ENCODE measurements at places on chromosomes 3 and 15.

GRCh38 chr3:63290686-63291085 lies 12.6 kb downstream of the SYNPR start:
- DNase-seq: no peak

- DNase-seq: no peak
Measured at GRCh38 chr3:45145681-45146614, at the start of gene CDCP1. CDCP1 (minus strand) TSS chr3:45146378; CDS start chr3:45146287, 91 bp downstream.

DNA sequence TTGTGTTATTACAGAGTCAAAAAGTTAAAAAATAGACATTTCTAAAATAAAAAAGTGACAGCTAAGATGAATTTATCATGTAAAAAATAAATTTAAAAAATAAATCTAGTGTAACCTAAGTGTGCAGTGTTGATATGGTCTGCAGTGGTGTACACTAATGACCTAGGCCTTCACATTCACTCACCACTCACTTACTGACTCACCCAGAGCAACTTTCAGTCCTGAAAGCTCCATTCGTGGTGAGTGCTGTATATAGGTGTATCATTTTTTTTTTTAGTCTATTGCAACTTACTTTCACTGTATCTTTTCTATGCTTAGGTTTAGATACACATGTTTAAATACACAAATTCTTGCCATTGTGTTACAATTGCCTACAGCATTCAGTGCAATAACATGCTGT lies 459.4 kb upstream of the ROBO1 start:
- DNase-seq: no peak

GRCh38 chr3:154210986-154211385 lies 89.8 kb downstream of the ARHGEF26 start:
- no peak for DNase-seq

- DNase-seq: peak; percentile 16
Measured at GRCh38 chr3:151171145-151171757, 31.8 kb downstream of the GPR171 start.

- no peak for DNase-seq
Measured at GRCh38 chr3:14645453-14645852, 6.1 kb upstream of the CCDC174 start.

- peak; percentile 30 for DNase-seq
Measured at GRCh38 chr3:149726716-149727407, 25.4 kb downstream of the COMMD2 start.

DNA sequence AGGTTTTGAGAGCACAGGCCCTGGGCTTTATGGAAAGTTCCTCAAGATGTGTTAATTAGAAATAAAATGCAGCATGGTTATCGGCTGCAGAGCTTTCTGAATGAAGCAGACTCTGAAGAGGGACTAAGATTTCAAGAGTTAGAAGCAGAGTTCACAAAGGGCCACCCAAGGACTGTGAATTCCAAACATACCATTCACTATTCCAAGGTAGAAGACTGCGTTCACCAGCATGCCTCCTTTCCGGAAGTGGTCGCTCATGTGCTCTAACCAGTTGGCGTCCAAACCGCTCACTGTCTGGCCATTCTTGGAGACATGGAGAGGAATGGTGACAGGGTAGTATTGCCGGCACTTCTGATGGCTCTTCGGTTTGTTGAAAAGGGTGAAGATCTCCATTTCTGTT lies 104.9 kb downstream of the OXNAD1 start:
- DNase-seq: no peak

GRCh38 chr15:77634266-77634962 lies 1.7 kb upstream of the LINGO1 start:
- peak; percentile 18 for DNase-seq

GRCh38 chr3:53617893-53618523 lies 123.6 kb downstream of the CACNA1D start:
- DNase-seq: no peak

GRCh38 chr15:67175643-67176071 lies 78.8 kb downstream of the AAGAB start:
- DNase-seq: no peak

DNA sequence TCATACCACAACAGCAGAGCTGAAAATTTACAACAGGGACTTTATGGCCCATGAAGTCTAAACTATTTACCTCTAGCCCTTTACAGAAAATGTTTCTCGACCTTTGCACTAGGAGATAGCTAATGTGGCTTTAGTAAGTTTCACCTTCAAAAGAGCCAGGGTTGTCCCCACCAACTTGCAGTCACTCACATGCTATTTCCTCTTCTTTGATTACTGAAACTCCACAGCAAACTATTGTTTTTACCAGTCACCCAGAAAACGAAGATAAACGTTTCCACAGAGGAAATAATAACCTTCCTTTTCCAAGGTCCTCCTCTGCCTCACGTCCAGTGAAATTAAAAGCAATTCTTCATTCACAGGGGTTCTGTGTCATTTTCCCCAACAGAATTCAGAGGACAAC lies 48.2 kb downstream of the WWTR1 start:
- peak; percentile 56 for DNase-seq

DNA sequence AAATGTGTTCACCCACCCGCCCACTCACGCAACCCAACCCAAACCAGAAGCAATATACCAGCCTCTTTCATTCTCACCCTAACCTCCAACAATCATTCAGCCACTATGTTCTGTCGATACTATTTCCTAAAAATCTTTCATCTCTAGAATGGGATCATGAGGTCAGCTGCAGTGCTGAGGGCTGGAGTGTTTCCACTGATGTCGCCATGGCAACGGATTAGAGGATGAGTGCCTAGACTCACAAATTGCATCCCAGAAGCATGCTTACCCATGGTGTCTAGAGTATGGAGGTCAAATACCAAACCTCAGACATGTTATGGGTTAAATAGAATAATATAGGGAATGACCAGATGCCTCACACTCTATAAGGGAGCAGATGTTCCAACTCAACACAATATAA lies 138.5 kb downstream of the GABRB3 start:
- no peak for DNase-seq

DNA sequence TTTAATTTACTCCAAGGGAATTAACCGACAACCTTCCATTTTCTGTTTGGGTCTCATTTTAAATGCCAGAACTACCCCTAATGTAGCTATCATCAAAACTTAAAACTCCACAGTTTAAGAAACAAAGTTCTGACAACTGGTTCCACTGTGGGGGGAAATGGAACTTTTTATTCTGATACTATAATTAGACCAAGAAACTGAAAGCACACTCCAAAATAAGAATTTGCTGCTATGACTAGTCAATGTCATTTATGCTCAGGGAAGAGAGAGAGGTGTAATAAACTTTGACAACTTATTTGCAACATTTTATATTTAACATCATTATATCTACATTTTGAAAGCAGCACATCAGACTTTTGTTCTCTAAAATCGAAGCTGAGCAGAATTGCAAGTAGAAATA lies 169.2 kb downstream of the ANXA2 start:
- DNase-seq: no peak

- no peak for DNase-seq
Measured at GRCh38 chr3:173618703-173619102, 221.2 kb downstream of the NLGN1 start.

DNA sequence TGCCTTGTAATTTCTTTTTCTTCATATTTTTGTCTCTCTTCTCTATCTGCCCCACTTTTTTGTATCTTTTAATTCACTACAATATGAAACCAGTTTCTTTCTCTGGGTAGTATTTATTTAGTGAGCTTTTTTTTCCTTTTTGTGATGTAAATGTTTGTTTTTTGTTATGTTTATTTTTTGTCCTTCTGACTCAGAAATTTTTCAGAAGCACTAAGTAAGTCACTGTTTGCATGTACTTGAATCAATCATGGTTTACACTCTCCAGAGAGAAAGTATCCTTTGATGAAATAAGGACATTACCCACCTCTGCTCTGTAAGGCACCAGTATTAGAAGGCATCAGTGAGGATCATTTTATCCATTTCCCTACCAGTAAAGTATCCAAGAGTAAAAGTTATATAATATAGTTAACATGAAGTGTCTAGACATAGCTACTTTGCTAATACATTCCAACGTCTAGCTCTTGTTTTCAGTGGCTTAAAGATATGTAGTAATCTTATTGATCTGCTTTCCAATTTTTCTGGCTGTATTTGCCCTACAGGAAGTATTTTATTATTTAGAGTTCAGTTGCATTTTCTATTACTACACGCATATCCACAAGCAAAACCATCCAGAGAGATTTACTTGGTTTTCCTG lies 25.4 kb downstream of the FILIP1L start:
- no peak for DNase-seq

DNA sequence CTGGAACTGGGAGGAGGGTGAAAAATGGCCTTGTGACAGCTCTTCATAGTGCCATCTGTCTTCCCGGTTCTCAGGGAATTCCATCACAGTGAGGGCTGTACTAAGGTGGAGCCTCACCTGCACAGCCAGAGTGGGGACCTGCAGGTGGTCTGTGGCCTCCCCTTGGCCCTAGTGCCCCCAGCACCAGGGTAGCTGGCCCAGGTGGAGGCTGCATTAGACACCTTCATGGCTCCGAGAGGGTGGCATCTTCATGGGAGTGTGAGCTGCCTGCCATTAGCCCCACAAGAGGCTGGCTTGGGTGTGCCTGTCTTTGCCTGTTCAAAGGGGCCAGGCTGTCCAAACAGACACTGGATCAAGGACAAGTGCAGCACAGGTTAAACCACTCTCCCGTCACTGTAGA lies 95.5 kb upstream of the PRR23E start:
- no peak for DNase-seq

- DNase-seq: no peak
Measured at GRCh38 chr3:100159331-100160153, 45.2 kb upstream of the FILIP1L start.

- no peak for DNase-seq
Measured at GRCh38 chr3:99837715-99838114, 20.1 kb downstream of the CMSS1 start.

DNA sequence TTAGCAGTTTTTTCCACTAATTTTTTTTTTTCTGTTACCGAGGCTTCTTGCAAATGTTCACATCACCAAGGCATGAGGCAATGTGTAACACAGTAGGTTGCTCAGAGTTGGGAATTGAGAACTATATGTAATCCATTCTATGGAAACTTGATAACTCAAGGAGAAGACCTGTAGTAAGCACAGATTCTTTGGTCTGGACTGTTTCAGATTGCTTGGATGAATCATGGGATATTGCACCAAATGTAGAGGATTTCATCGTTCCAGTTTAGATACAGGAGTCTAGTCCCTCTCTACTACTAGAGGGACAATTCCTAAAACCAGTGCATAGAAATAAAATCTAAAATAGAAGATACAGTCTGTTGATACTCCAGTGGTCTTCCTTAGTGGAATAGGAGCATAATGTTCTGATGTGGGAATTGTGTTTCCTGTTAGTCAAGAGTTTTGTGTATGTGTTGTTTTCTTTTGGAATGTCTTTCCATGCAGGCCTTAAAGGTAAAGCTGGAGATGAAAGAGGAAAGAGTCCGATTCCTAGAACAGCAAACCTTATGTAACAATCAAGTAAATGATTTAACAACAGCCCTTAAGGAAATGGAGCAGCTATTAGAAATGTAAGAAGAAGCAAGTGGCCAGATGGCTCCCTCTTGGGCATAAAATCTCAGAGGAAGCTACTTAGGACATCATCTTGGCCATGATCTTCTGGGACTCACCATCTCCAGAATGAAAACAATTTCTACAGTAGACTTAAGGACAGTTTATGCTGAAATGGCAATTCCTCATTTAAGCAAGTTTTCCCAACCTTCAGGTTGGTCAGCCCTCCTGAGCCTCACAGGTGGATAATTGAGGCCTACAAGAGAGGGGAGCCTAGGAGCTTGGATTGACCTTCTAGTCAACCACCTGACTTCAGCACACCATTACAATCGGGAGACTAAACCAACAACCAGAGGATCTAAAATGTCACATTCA lies 10.7 kb downstream of the KNSTRN start:
- DNase-seq: no peak

- DNase-seq: no peak
Measured at GRCh38 chr3:174346571-174346970, 512.6 kb upstream of the NAALADL2 start.

DNA sequence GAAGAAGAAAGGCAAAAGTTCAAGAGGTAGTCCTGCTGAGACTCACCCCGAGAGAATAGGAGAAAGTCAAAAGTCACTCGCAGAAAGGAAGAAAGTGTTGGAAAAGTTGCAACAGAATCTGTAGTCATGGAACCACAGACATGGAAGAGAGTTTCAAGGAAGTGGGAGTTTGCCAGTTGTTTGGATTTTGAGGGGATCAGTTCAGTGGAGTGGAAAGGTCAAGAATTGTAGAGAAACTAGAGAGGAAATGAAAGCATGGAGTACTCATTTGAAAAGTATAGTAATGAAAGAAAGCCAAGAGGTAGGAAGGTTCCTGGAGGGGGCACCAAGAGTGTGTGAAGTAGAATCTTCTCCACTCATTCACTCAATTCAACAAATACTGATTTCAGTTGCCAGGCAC lies 34.7 kb downstream of the SPTSSB start:
- no peak for DNase-seq

GRCh38 chr3:85801955-85802354 lies 843.2 kb downstream of the CADM2 start:
- no peak for DNase-seq

DNA sequence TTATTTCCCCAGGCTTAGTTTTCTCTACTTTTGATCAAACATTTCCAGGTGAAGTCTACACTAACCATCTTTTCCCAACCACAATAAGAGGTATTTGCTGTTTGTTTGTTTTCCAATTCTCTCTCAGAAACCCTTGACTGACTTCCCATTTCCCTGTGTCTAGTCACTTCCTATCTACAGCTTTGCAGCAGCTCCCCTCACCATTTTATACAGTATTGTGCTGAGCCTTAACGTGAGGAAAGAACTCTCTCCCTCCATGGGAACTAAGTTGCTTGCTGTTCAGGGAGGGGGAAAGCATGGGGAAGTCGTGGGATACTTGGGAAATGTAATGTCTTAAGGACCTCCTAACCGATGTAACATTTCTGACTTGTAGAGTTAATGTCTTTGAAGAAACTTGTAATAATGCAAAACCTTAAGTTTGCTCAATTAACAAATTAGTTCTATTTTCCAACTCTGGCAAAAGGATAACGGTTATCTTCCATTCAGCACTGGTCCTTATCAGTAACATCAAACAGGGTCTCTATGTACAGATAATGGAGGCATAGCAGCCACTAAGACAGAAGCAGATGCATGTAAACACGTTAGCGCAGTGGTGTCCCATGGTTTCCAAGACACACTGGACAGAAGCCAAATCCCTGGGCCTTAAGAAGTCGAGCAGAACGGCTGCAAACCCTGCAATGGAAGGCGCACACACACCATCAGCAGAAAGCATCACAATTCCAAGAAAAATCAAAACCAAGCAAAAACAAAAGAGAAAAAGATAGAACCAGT lies 39.7 kb downstream of the NPTN start:
- no peak for DNase-seq

GRCh38 chr3:10219737-10220136 lies 28.5 kb upstream of the TATDN2 start:
- no peak for DNase-seq
